Gastroesophageal sphincter (tissue), 4 donors: ENCODE measurements at places on chromosomes 1 and 21.

DNA sequence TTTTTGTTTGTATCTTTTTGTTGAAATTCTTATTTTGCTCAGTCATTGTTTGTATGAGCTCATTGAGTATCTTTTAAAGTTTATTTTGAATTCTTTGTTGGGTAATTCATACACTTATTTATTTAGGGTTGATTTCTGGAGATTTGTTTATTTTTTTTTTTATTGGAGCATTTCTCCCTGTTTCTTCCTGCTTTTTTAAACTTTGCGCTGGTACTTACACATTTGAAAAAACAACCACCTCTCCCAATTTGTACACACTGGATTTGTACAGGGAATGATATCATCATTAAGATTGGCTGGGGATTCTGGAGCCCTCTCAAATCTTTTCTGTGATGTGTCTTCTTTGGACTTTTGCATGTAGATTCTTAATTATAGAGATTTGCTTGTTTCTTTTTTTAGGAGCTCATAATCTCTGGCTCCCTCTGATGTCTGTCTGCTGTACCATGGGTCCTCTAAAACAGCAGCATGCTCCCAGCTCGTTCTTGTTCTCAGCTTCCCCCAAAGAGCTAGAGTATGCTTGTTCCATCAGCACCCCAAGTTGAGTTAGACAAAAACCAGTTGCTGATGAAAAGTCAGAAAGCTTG is 310.7 kb downstream of the DUSP10 start:
- no peak for ATAC-seq

- ATAC-seq, result no peak
These were observed 17.4 kb upstream of the CR1L start for GRCh38 chr1:207627496-207627895.

DNA sequence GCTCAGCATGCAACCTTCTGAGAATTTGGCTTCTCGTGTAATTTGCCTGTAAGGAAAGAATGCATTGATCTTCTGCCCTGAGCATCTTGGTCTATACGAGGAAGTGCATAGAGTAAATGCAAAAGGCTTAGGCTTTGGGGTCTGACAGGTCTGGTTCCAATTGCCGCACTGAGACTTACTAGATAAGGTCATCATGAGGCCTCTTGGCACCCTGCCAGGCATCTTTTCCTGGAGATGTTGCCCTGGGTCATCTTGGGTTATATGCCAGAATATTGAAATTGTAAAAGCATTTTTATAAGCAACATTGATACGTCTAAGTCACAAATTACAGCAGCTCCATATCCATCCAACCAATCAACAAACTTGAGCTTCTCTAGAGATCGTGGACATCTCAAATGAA is 108.8 kb upstream of the WARS2 start:
- no peak for ATAC-seq

GRCh38 chr1:41642922-41643821 is 158.7 kb upstream of the EDN2 start:
- no peak for ATAC-seq

DNA sequence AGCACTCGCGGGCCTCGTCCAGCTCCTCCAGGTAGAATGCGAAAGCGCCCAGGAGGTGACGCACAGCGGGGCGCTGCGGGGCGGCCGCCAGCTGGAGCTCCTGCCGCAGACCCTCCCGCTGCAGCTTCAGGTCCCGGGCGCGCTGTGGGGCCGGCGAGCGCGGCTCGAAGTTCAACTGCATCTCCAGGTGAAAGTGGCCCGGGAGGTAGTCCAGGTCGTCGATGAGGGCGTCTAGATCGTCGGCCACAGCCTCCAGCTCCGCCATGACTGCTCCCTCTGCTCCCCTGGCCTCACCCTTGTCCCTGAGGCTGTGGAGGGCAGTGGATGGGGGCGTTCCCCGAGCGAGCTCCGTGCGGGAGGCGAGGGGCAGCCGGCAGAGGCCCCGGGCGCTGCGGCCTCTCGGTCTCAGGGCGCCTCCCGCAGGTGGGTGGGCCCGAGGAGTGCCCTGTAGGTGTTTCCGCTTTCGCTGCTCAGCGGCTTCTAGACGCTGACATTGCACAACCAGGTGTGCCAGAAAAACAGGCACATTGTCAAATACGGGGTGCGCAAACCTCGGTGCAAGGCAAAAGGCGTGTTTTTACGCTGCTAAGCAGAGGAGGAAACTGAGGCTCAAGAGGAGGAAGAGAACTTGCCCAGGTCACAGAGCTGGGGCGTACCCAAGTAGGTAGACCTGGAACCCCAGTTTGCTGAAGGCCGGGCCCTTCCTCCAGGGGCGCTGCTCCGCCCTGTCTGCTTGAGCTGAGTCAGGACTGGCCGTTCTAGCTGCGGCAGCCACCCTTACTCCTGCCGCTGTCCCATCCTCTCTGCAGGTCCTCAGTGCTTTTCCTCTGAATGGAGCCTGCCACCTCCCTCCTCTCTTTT is at the start of gene TTC22:
Gene TTC22 (minus strand): TSS at position 425 of the 861 bp plus-strand sequence. CDS start 160 bp downstream, at position 265.
- peak; percentile 25 for ATAC-seq

- no peak for ATAC-seq
These were observed 548.1 kb downstream of the BRINP3 start for GRCh38 chr1:189929501-189930099.

GRCh38 chr1:203178083-203178482 is 2.5 kb upstream of the MYBPH start:
- ATAC-seq, result no peak

DNA sequence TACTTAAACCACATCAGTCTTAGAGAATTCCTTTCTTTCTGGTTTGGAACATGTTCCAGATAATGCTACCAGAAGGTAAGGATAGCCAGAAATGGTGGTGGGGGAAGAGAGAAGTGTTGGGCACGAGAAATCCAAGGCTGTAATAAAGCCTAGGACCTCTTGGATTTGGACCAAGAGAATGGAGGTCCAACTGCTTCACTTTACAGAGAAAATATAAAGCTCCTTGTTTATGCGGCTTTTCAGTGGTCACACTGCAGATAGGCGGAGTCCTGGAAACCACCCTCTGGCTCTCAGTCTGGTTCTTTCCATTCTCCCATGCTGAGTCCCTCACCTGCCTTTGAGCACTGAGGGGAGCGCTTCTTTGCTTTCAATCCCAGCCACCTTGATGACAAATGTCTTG is 87.8 kb downstream of the ADCY10 start:
- ATAC-seq, result no peak

DNA sequence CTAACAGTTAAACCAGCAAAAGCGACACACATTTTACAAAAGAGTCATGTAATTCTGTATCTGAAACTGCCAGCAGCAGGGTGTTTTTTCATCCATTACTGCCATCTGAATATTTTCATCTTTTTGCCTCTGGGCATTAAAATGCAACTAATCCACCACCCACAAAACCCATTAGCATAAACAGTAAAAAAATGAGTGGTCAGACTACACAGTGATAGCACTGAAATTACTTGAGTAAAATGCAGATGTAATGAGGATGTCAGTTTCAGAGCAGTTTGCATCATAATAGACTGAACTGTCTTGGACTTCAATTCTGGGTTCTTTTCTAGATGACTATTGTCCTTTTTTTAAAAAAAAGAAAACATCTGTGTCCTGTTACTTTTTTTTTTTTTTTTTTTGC is 132.3 kb downstream of the GABPA start:
- no peak for ATAC-seq

GRCh38 chr1:201758499-201759050 is 70.4 kb upstream of the IPO9 start:
- no peak for ATAC-seq

- ATAC-seq, result no peak
These were observed 171.2 kb downstream of the KAZN start for GRCh38 chr1:14769486-14770274.

- ATAC-seq, result peak; percentile 84
These were observed 61.4 kb upstream of the DIRAS3 start for GRCh38 chr1:68111519-68112436.

DNA sequence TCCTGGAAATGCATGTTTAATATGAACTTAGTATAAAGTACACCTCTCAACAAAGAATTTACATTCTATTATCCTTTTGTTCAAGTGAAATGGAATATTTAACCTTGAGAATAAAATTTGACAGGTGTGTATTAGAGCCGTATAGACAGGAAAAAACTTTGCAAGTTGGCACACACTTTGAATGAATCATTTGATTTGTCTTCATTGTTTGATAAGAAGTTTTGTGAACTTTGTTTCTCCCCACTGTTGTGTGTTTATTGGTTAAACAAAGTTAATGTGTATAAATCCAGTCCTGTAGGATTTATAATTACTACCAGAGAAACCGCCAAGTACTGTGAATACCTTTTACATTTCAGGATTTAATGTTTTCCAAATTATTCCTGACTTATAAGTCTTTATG is 2.0 kb downstream of the SYDE2 start:
- ATAC-seq, result no peak

DNA sequence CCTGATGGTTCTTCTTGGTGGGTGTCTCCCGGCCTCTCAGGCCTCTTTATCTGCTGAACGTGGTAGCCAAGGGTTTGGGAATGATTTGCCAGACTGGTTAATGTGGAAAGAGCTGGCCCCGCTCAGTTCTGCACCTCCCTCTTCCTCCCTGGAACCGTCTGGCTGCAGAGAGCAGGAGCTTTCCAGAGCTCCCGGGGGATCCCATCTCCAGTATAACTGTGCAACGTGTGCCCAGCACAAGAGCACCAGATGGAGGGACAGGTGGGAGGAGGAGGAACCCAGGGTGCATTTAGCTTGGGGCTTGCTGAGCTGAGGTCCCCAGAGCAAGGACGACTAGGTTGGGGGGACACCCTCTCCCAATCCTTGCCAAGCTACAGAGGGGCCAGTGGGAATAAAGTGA is 5.0 kb downstream of the TFF1 start:
- ATAC-seq, result no peak

DNA sequence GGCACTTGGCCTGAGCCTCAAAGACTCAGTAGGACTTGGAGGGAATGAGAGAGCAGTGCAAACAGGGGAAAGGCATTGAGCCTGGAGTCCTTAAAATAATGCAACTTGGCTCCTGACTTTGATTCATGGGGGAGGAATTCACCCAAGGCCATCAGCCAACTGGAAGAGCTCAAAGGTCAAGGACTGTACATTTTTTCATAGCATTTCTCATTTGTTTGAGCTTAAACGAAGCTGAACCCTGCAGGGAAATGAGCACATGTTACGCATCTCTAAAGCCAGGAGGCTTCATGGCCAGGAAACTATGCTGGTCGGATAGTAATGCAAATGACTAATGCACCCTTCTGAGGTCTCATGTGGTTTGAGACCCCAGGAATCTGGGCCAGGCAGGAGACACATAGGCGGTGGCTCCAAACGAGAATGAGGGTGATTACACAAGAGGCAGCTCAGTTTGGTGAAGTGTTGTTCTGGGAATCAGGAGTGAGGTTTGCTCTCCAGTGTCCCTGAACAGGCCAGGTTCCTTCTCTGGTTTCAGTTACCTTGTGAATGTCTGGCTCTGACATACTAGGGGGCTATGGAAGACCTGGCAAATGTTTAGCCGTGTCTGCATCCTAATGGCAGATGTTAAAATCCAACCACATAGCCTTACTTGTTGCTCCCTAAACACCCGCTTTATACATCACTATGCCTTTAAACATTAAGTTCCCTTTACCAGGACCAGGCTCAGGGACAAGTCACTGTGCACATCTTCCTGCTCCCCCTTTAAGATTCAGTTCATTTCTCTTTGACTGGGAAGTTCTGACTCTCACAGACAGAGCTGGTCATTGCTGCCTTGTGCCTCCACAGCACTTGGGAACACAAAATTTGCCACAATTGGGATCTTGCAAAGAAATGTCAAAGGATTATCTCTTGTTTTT is 503.9 kb upstream of the USP24 start:
- peak; percentile 97 for ATAC-seq

GRCh38 chr1:2414297-2414958 is 2.1 kb upstream of the PEX10 start:
- ATAC-seq, result no peak

GRCh38 chr21:36916718-36917117 is 49.8 kb downstream of the HLCS start:
- ATAC-seq, result no peak

- ATAC-seq, result no peak
These were observed 38.5 kb upstream of the ENAH start for GRCh38 chr1:225691377-225691776.

GRCh38 chr1:186578325-186579016 is 101.8 kb downstream of the PTGS2 start:
- no peak for ATAC-seq

- no peak for ATAC-seq
These were observed 106.5 kb downstream of the SLC16A1 start for GRCh38 chr1:112849425-112850033.
